ENCODE measurements at places on chromosomes 13 and 19.

DNA sequence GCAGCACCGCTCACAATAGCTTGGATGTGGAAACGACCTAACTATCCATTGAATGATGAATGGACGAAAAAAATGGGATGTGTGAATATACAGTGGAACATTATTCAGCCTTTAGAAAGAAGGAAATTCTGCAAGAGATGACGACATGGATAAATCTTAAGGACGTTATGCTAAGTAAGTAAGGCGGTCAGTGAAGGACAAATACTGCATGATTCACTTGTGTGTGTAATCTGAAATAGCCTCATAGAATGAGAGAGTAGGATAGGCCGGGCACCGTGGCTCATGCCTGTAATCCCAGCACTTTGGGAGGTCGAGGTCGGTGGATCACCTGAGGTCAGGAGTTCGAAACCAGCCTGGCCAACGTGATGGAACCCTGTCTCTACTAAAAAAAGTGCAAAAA is 25.4 kb upstream of the ZNF766 start:
- no peak for DNase-seq

DNA sequence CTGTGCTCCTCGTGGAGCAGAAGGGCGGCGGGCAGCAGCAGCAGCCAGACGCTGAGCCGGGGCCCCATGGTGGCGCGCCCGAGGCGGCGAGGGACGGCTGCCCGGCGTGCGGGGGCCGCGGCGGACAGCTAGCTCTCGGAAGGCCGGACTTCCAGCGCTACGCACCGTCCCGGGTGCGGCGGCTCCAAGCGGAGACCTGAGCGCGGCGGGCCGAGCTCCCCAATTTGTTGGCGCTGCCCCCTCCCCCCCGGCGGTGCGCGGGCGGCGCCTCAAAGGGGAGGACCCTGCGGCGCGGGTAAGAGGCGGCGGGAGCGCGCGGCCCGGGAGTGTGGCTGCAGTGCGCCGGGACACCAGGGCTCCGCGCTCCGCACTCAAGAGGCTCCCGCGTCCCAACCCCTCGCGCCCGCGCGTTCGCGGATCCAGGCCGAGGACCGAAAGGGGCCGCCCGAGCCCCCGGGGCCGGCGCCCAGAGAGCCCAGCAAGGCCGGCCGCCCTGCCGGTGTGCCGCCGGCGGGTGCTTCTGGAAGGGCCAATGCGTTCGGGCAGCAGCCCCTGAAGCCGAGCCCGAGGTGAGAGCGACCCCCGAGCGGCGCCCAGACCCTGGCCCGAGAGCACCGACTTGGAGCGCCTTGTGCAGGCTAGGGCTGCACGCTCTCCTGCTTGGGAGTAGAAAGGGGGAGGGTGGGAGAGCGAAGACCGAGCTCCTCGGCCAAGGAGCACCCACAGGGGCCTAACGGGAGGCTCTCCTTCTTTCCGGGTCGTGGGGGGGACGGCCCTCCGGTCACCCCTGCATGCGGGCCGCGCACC is at the start of the genes COL4A1 and COL4A2:
Gene COL4A1, minus strand, starts transcription at position 198 of the 807 bp plus-strand sequence. Its CDS starts 130 bp downstream, at position 68.
Gene COL4A2, plus strand, starts transcription at position 325 of the 807 bp plus-strand sequence. CDS start 620 bp downstream, outside the sequence.
- DNase-seq = peak; percentile 93

GRCh38 chr19:11964496-11964857 is 363 bp upstream of the ZNF763 start:
- peak; percentile 50 for DNase-seq

DNA sequence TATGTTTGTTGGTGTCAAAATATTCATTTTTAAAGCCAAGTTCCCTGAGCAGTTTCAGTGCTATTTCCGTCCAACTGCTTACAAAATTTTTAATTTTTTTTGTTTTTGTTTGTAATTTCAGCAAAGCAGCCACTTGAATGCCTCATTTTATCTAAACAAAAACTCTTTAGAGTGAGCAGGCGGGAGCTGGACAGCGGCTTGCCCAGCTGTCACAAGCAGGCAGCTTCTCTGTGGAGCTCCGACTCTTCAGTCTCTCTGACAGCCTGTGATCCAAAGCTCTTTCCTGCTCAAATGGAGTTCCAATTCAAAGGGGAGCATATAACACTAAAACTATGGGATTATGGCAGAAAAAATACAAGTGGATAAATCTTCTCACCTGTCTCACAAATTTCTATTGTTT is 618.3 kb upstream of the PCDH20 start:
- no peak for DNase-seq

GRCh38 chr13:100600461-100600860 is 11.9 kb upstream of the GGACT start:
- no peak for DNase-seq

GRCh38 chr13:37198629-37199028 is 93.2 kb upstream of the CSNK1A1L start:
- DNase-seq = no peak

DNA sequence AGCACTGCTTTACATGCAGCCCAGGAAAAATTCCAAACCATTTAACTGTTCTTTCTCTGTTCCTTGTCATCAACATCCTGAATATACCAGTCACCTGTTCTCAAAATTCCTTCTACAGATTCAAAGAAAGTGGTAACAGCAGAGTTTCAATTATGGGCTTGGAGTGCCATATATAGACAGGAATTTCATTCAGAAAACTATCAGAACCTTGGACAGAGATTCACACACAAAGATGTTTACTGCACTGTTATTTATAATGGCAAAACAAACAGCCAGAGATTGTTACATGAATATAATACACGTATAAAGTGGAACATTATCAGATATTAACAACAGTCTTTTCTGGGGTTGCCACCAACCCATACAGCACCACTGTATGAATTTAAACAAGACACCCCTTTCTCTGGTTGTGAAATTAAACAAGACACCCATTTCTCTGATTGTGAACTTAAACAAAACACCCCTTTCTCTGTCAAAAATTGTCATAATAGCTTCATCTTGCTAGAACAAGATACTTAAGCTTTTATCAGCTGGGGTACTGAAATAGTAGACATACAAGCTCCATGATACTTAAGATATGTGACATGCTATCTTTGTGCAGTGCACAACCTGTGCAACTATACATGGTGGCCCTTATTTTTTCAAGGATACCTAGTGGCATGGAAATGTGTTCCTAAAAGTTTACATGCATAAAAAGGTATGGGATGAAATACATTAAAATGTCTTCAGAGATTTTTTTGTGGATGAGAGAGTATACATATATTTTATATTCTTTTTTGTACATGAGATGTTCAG is 12.6 kb downstream of the CACNA1A start:
- no peak for DNase-seq

- no peak for DNase-seq
These were observed 12.1 kb upstream of the LTBP4 start for GRCh38 chr19:40588926-40589569.

- no peak for DNase-seq
These were observed 450.8 kb downstream of the HS6ST3 start for GRCh38 chr13:96540670-96541069.

GRCh38 chr13:110661256-110661655 is 44.7 kb downstream of the CARS2 start:
- DNase-seq = no peak

DNA sequence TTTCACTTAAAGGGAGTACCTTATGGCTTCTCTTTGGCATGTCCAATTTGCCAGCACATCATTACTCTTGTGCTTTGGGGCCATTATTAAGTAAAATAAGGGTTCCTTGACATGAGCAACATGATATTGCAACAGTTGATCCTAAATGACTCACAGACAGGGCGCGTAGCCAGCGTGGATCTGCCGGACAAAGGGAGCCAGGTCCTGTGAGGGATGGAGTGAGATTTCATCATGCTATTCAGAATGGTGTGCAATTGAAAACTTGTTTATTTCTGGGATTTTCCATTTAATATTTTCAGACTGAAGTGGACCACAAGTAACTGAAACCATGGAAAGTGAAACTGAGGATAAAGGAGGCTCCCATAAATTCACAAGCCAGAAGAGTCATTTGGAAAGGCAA is 48.6 kb upstream of the WASF3 start:
- peak; percentile 94 for DNase-seq

GRCh38 chr13:90055760-90056159 is 1291.7 kb upstream of the MIR17HG start:
- DNase-seq = no peak

DNA sequence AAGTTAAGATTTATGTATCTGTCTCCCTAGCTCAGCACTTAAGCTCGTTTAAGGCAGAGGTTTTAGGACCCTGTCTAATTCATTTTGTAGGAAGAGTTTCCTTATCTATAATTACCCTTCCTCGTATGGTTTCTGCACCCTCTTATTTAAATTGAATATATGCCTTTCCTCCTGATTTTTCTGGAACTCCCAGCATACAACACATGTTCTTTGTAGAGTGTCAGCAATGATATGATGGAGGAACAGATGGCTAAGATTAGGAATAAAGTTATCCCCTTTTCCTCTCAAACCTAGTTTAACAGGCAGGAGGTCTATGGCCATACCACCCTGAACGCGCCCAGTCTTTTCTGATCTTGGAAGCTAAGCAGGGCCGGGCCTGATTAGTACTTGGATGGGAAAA is 359.5 kb downstream of the PCDH17 start:
- no peak for DNase-seq

GRCh38 chr13:37539976-37540605 is 58.5 kb downstream of the POSTN start:
- DNase-seq = no peak

GRCh38 chr19:1488282-1488601 is 1.9 kb downstream of the PCSK4 start:
- peak; percentile 13 for DNase-seq

DNA sequence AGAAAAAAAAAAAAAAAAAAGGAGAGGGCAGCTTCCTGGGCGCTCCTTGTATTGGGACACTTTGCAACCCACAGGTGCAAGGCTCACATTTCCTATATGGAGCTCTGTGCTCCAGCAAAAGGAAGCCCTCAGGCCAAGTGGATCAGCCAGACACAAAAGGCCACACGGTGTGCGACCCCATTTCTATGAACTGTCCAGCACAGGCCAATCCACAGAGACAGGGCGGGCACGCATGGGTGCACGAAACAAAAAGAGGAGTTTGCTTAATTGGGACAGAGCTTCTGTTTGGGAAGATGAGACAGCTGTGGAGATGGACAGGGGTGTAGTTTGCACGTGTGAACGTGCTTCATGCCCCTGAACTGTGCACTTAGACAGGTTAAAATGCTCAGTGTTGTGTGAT is 31.6 kb upstream of the MATK start:
- DNase-seq = no peak

GRCh38 chr19:48051335-48052033 is 7.6 kb upstream of the CABP5 start:
- DNase-seq = no peak

- DNase-seq = peak; percentile 83
These were observed 153.5 kb upstream of the KLF12 start for GRCh38 chr13:74287724-74288169.

DNA sequence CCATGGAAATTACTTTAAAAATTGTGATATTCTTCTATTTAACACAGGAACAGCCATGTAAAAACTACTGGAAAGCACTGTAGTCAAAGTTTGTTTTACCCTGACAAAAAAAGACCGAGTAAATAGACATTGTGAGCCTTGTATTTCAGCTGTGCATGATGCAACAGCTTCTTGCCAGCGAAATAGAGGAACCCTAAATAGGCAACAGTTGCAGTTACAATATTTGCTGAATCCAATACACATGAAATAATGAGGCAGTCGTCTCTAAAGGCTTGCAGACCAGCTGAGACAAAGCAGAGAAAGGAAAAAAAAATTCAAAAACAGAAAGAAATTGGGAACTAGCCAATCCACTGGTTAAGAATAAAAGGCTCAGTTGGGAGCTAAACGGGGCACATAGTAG is 1001.1 kb downstream of the OLFM4 start:
- DNase-seq = no peak

GRCh38 chr19:41785653-41786052 is 10.7 kb upstream of the CEACAM3 start:
- peak; percentile 41 for DNase-seq

DNA sequence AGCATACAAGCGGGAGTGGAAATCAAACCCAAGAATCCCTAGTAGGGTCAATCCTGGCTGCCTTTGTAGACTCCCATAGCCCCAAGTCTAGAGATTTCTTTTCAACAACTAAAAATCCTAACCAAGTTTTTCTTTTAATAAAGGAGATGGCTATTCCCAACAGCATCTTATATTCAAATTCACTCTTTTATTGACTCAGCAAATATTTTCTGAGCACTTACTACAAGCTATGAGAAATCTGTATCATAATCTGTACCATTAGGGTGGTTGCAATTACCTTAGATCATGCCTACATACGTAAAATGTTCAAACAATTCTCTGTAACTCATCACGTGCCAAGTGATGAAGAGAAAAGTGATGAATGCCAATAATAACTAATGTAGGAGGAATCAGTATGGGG is 54.5 kb downstream of the LNX2 start:
- no peak for DNase-seq

GRCh38 chr13:100608906-100609305 is 20.3 kb upstream of the GGACT start:
- DNase-seq = no peak

GRCh38 chr13:87666831-87667230 is 4.3 kb upstream of the SLITRK5 start:
- DNase-seq = no peak

GRCh38 chr13:40235160-40235796 is 431.2 kb downstream of the FOXO1 start:
- DNase-seq = no peak

DNA sequence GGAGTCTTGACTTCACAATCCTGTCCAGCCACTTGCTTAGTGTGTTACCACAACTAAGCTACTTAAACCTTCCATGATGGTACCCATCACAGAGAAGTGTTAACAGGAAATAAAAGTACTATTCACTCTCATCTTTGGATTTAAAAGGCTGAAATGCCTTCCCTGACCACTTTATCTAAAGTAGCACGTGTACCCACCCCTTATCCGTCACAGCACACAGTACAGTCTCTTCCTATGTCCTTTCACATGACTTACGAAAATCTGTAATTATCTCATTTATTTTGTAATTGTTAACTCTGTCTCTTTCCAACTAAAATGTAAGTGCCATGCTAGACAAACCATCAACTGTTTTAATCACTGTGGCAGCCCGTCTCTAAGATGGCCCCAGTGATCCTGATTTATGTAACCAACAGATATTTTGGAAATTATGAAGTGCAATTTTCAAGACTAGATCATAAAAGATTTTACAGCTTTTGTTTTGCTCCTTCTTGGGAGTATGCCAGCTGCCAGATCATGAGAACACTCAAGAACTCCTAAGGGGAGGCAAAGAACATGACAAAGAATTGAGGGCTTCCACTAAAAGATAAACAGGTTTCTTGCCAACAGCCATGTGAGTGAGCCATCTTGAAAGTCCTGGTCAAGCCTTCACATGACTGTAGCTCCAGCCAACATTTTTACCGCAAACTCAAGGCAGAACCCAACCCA is 44.9 kb downstream of the DIAPH3 start:
- no peak for DNase-seq

DNA sequence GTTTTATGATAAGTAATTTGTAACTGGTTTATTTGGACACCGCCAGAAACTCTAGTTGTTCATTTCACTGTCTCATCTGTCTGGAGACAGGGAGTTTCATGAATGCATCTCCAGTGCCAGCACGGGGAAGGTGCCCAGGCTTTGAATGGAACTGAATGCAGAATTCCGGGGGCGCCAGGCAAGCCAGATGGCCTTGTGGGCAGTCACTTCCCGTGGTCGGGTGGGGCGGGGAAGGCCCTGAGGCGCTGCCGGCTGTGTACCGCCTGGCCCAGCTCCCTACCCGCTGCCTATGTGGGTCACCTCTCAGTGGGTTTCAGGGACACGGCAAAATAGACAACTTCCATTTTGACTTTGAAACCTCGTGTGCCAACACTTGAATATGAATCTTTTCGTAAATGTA is 28.8 kb upstream of the MCF2L start:
- no peak for DNase-seq

- DNase-seq = no peak
These were observed 24.4 kb downstream of the ZNF175 start for GRCh38 chr19:51595190-51596175.

All from right cardiac atrium (tissue), 5 donors.